ENCODE measurements at places on chromosomes 2 and 18.

GRCh38 chr2:69744456-69744855 lies 2.5 kb downstream of the ANXA4 start:
- DNase-seq, result no peak

DNA sequence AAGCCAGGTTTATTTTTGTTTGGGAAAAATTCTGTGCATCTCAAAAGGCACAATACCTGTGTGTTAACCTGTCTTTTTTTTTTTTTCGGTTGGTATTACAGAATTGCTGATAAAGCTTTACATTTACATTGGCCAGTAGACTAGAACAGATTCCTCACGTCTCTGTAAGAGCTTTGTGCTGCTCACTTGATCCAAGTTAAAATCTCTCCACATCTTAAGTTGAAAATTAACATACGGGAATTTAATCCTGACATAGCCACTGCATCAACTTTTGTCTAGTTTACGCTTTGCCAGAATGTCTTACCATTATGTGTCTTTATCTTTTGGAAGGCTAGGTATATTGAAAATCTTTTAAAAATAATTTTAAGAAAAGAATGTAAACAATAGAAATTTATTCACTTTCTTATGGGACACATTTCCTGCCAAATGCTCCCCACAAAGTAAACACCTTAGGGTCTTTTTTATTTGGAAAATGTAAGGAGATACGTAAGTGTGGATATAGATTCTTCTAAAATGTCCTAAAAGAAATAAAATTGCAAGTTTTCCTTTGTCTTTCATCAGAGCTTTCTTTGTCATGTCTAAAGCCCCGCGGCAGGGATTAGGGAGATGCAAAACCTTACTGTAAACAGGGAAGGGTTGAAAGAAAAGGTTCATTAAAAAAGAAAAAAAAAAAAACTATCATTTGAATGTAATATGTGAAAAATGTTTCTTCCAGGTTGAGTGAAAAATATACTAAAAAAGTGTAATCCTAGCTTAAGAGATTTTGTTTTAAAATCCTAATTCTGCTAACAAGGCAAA lies 912.8 kb downstream of the NRXN1 start:
- no peak for DNase-seq

GRCh38 chr2:136245211-136245610 lies 127.3 kb upstream of the CXCR4 start:
- no peak for DNase-seq

DNA sequence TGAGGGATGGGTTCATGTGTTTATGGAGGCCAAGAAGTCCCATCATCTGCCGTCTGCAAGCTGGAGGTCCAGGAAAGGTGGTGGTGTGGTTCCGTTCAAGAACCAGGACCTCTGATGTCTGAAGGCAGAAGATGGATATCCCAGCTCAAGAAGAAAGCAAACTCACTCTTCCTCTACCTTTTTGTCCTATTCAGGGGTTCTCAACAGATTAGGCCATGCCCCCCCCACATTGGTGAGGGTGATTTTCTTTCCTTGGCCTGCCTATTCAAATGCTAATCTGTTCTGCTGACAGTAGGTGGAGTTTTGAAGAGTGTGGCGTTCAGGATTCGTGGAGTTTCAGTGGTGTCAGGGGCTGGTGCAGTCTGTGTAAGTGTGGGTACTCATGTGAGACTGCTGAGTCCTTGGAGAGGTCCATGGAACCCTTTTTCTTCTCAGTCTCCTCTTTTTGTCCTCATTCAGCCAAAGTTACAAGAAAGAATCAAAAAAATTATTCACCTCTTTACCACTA lies 5.9 kb downstream of the MSL3B start:
- DNase-seq, result no peak
